ENCODE measurements at places on chromosomes 4 and X.
A peak's percentile ranks its signal among the peaks of the same experiment; 100 is the strongest.

DNA sequence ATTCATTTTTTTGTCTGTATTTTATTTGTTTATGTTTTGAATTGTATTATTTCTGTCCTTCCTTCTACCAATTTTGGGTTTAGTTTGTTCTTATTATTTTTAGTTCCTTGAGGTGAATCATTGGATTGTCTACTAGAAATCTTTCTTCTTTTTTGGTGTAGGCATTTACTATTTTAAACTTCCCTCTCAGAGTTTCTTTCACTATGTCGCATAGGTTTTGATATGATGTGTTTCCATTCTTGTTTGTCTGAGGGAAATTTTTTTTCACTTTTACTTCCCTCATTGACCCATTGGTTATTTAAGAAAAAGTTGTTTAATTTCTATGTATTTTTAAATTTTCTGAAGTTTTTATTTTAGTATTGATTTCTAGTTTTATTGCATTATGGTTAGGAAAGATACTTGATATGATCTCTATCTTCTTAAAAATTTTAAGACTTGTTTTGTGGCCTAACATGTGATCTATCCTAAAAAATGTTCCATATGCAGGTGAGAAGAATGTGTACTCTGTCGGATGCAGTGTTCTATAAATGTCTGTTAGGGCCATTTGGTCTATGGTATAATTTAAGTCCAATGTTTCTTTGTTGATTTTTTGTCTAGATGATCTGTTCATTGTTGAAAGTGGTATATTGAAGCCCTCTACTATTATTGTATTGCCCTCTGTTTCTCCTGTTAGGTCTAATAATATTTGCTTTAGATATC lies 68.8 kb downstream of the IL15 start:
- no peak for DNase-seq

DNA sequence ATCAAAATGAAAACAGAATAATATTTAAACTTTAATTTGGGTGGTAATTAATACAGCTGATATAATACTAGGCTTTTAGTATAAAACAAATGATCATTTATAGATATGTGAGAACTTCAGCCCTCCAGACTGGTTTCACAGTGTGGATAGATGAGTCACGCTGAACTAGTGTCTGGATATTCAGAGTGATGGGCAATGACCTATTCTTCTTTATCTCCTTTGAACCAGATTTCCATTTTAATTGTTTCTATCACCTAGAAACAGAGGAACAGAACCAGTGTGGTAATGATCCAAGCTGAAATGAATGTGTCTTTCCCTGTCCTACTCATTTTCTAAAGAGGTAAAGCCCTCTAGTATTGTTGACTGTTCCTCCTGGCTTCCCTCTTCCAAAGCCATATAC lies 155.2 kb upstream of the GK2 start:
- no peak for DNase-seq

GRCh38 chr4:83112678-83113428 lies 1.7 kb downstream of the PLAC8 start:
- DNase-seq, result no peak

- DNase-seq, result peak; percentile 60
Observed at GRCh38 chr4:48779095-48779997, 733 bp downstream of the FRYL start.

- no peak for DNase-seq
Observed at GRCh38 chr4:175166020-175166419, 247.9 kb downstream of the ADAM29 start.

DNA sequence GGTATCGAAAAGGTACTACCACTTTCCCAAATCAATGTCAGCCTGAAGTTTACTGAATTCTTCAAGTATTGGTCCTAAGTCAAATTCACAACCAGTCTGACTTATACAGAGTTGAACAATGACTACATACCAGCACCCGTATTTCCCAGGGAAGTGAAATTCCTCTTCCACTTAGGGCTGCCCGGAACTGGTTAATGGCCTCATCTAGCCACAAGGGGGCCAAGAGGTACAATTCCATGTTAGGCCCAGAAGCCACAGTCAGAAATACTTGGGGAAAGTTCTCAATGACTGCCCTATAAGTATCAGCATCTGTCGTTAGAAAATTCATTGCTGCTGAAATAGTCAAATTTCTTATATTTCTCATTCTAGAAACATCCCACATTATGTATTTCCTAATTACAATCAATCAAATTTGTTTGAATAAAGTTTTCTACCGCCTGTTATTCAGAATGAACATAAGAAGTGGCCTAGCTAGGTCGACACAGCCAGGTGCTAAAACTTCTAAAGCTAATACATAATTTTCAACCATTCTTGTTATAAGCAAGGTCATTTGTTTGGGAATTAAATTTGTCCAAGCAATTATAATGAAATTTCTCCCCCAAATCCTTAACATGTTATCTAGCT lies 5.6 kb upstream of the PCDH7 start:
- DNase-seq, result no peak

- DNase-seq, result no peak
Observed at GRCh38 chr4:72712997-72713396, 144.0 kb upstream of the ADAMTS3 start.

GRCh38 chr4:61505773-61506685 lies 305.9 kb downstream of the ADGRL3 start:
- no peak for DNase-seq

Data from T-helper 22 cell (primary cell).